ENCODE measurements at places on chromosomes 16 and 17. TPM values are rescaled to one million over a fixed set of nuclear protein-coding genes. Genes with fewer than 3 reads are reported as not detected.

NAGPA gene
- 31.5 TPM for total RNA-seq

- no peak for DNase-seq
Observed at GRCh38 chr16:67399218-67399733, 6.0 kb upstream of the TPPP3 start.

- peak; percentile 42 for DNase-seq
Observed at GRCh38 chr16:55478827-55479429, at the start of gene MMP2. TSS of gene MMP2 (plus strand) at chr16:55479198. CDS start at chr16:55479480, 282 bp downstream.

- DNase-seq = no peak
Observed at GRCh38 chr17:14310605-14311004, 9.7 kb downstream of the HS3ST3B1 start.

Measured in SJSA1 (cell line).